ENCODE measurements at places on chromosomes 4 and X.

- no peak for DNase-seq
Measured at GRCh38 chrX:3046253-3047240, 5.3 kb downstream of the ARSF start.

DNA sequence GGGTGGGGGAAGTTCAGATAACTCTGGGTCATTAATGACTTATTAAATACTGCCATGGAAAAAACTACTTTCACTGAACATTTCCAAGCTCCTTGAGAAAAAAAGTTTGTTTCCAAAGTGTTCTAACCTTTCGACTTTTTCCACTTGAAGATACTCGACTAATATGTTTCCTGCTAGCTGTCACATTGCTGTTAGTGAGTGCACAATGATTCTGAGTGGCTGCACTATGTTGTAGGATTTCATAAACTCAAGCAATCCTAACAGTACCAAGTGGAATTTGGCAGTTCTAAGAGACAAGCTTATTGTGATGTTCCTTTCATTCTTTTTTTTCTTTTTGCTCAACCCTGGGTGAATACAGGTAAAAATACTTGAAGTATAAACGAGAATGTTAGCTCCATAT, 33.4 kb downstream of the GRXCR1 start:
- no peak for DNase-seq

DNA sequence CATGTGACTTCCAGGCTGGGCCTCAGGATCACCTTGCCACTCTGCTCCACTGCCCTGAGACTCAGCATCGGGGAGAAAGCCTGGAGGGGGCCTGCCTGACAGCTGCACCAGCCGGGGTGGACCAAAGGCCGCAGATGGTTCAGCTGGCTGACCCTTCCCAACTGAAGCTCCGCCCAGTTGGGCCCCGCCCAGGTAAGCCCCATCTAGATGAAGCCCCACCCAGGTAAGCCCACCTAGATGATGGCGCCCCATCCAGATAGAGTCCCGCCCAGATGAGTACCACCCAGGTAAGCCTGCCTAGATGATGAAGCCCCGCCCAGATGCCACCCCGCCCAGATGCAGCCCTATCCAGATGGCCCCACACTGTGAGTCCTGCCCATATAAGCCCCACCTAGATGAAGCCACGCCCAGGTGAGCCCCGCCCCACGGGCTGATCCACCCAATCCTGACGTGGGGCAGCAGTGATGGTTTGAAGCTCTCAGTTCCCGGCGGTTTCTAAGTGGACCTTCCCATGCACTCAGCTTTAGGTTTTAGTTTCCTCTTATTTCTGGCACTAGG, 10.0 kb downstream of the ZFYVE28 start:
- no peak for DNase-seq

- DNase-seq, result no peak
Measured at GRCh38 chrX:13695601-13696115, 6.7 kb downstream of the RAB9A start.

DNA sequence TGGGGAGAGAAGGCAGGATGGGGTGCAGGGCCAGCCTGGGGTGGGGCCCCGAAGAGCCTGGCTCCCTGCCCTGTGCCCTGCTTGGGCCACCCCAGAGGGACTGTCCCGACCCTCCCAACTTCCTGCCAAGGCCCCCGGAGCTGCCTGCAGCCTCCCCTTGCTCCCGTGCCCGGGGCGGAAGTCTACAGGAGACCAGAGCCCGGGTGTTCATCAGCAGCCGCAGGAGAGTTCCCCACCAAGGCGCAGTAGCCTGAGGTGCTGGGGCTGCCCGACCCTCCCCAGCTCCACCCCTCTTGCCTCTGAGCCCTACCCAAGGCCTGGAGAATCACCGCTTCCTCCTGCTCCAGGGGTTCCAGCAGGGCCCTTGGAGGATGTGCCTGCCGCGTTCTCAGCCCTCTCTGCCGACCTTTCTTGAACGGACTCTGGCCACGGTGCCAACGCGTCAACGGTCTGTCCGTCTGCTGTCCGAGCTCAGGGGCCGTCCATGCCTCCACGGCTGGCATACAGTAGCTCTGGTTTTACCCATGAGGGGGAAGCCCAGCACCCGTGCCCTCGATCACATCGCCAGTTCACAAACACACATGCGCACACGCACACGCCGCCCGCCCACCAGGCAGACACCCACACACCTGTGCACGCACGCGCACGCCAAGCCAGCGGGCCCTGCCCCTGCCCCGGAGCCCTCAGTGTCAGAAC, 36.0 kb upstream of the SPON2 start:
- DNase-seq, result no peak

- DNase-seq, result no peak
Measured at GRCh38 chr4:168643111-168643795, 146.4 kb downstream of the PALLD start.

DNA sequence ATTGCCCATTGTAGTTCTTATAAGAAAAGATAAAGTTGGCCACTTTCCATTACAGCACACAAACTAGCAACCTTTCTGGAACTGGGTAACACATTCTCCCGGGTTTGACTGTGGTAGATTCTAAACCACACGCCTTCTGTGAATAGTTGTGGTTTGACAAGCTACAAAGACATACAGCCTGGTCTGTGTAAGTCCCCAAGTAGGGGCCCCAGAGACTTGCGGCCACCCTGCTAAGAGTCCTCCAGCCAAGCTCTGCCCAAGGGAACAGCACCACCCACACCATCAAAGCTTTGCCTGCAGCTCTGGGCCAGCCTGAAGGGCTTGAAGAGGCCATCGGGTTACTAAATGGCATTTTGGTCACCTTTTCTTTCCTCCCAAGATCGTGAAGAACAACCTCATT, 203.4 kb downstream of the MAML3 start:
- DNase-seq, result peak; percentile 53

- DNase-seq, result no peak
Measured at GRCh38 chr4:160175064-160175643, 1072.3 kb downstream of the RAPGEF2 start.

DNA sequence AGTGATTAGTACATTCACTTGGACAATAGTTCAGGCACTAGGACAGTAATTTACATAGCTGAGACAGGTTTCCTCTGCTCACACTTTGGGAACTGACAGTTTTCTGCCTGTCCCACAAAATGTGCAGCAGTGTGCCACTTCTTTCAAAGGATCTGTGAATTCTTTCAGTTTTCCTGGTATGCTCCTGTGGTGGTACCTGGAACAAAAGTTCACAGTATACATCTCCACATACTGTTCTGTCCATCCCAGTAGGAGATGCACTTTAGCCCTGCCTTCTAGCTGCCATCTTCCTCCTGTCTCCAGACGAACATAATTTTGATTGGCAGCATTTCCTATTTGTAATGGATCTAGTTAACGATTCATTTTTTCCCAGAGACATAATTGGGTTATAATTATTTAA, 360.8 kb upstream of the CXorf51B start:
- DNase-seq, result no peak

GRCh38 chrX:34578237-34578636, 78.8 kb downstream of the TMEM47 start:
- DNase-seq, result no peak

GRCh38 chr4:78040431-78040830, 16.7 kb upstream of the FRAS1 start:
- DNase-seq, result no peak

- no peak for DNase-seq
Measured at GRCh38 chr4:137661693-137662092, 129.4 kb upstream of the PCDH18 start.

DNA sequence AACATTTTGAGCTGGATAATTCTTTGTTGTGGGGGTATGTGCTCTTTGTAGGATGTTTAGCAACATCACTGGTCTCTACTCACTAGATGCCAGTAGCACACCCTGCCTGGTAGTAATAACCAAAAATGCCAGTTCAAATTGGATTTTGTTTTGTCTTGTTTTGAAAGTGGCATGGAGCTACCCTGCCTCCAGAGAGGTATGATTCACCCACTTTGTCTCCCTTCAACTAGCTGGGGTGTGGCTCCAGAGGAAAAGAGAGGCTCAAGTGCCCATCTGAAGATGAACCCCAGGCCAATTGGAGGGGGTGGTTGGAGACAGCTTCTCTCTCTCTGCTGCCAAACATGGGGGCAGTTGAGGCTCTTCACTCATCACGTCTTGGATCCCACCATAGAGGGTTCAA, 34.5 kb downstream of the NIPAL1 start:
- no peak for DNase-seq

DNA sequence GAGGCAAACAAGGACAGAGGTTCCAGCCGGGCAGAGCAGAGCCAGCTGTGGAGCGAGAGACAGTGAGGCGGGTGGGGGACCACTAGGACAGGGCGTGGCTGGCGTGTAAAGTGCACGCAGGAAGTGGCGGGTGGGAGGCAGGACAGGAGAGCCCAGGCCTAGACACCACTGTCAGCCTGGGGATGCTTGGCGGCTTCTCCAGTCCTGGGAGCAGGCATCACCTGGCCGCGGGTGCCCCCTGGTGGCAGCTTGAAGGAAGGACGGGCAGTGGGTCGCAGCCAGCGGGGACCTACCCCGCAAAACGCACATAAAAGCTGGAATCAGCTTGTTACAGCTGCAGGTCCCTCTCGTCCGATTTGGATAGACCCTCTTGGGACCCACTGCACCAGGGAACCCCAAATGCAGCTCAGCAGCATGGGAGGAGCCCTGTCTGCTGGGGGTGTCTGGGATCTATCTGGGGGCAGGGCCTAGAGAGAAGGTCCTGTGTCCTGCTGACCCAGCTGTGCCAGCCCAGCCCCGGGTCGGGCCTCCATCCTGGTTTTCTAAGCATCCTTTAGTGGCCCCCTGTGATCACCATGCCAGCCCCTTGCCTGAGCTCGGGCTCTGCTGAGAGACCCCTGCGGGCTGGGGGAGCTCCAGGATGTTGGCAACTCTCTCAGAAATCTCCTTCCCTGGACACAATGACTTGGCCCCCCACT, 57.7 kb downstream of the WFS1 start:
- peak; percentile 84 for DNase-seq

- peak; percentile 88 for DNase-seq
Measured at GRCh38 chr4:76984788-76985211, 35.2 kb downstream of the SEPTIN11 start.

- no peak for DNase-seq
Measured at GRCh38 chrX:110044346-110045249, 41.7 kb downstream of the TMEM164 start.

- no peak for DNase-seq
Measured at GRCh38 chrX:9134366-9134765, 100.4 kb upstream of the FAM9B start.

- DNase-seq, result no peak
Measured at GRCh38 chrX:139831017-139831416, 101.8 kb downstream of the ATP11C start.

DNA sequence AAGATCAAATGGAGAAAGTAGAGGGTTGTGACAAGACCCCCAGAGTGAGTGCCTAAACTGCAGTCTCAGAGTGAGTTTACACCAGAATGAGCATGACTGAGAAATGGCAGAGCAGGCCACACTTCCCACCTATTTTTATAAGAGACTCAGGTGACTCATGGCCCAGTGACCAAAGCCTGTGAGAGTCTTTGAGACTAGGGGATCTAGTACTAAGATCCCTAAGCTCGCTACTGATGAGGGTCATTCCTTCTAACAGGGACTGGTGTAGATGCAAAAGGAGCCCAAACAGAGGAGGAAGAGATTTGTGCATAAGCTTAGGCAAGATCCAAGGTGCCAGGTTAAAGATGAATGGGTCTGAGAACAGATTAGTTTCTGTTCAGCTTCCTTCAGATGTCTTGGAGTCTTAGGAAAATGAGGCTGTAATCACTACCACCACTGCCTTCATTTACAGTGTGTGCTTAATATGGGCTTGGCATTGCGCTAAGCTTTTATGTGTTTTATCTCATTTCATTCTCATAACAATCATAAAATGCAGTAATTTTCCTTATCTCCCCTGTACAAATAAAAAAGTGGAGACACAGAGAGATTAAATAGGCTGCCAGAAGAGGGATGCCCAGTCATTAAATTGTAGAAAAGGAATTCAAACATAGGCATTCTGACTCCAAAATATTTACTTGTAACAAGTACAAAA, 62.8 kb downstream of the RWDD4 start:
- no peak for DNase-seq

DNA sequence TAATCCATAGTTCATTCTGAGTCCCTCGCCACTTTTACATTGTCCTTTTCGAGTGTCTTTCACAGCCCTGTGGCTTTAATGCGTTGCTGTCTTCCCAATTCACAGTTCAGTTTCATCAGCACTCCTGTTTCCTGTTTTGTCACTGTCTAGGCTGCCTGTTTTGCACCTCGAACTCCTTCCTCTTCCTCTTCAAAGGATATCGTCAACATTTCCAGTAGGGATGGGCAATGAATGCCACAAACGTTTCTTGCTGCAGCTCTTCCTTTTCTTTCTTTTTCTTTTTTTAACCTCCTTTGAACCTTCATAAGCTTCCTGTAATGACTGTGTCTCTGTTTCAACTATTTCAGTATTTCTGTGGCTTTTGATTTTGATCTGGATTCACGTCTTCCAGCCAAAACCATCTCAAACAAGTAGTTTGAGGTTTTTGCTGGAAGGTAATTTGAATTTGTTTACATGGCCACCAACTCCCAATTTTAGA, 105.4 kb downstream of the ANXA3 start:
- no peak for DNase-seq

GRCh38 chr4:41693629-41694028, 54.9 kb downstream of the PHOX2B start:
- no peak for DNase-seq

DNA sequence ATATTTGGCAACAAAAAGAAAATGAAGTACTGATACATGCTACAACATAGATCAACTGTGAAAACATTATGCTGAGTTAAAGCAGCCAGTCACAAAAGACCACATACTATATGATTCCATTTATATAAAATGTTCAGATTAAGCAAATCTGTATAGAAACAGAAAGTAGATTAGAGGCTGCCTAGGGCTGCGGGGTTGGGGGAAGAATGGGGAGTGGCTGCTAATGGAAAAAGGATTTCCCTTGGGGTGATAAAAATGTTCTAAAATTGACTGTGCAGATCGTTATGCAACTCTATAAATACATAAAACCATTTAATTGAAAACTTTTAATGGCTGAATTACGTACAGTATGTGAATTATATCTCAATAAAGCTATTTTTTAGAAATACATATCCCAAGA, 46.8 kb downstream of the NEK1 start:
- no peak for DNase-seq

DNA sequence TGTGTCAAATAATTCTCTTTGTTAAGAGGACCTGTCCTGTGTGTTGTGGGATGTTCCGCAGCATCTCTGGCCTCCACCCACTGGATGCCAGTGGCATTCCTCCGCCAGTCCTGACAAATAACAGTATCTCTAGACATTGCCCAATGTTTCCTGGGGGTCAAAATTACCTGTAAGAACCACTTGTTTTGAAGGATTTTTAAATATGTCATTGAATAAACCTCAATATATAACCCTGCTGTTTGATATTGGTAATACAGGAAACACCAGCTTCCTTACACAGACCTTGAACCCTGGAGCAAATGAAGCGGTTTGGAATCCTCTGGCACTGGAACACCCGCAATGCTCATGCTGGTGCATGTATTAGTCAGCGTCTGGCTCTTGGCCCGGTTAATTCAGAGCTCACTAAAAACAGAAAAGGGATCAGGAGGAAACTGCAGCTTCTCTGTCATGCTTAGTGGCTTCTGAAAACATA, 101.3 kb downstream of the TBL1X start:
- peak; percentile 60 for DNase-seq
